NCI-H187 treated with DMSO at 0.1 percent for 48 hours (cell line): ENCODE measurements at places on chromosomes 6 and 20.
A peak's percentile ranks its signal among the peaks of the same experiment; 100 is the strongest.

DNA sequence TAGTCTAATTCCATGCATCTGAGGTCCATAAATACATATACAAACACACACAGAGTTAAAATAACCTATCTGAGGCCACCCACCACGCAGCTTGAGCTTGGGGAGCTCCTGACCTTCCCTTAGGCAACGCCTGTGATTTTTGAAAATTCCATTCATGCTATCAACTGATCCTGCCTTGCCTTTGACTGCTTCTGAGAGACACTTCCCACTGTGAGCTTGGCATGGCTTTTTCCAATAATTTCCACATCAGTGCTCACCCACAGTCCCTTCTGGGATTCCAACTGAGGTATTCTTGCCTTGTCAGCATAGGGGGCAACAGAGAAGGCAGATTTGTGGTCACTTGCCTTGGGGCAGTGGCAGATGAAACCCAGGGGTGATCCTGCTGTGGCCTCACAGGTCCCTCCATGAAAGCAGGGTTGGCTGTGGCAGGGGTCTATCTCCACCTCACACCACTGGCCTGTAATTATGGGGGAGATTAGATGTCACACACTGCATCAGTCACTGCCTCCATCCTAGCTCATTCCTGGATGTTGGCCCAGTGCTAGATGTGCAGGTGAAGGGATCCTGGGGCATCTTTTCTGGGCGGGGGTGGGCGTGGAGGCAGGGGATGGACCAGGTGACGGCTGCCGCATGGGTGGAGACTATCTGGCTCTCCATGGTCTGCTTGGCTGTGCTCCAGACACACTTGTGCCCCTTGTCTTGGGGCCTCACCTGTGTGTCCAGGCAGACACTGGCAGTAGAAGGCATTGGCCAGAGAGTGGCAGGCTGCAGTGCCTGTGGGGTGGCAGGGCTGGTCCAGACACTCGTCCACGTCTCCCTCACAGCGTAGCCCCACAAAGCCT, 11.2 kb upstream of the GPSM3 start:
- no peak for DNase-seq

DNA sequence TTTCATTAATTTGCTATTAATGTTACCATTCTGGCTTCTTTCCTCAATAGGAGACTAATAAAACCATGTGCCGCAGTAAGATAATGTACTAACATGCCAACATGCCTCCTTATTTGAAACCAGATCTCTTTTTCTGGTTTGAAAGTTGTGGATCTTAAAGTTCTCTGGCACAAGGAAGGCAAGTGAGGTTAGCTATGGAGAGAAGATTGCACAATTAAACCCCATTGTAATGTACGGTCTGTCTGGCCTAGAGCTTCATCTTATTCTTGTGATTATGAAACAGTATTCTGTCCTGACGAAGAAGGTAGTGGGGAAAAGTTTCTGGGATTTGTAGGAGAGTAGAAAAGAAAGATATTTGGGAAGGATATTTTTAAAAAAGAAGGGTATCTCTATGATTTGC, 68.4 kb downstream of the EYA4 start:
- no peak for DNase-seq

GRCh38 chr6:63307581-63308246, 12.1 kb downstream of the LGSN start:
- DNase-seq, result no peak

- no peak for DNase-seq
Observed at GRCh38 chr6:43913375-43914271, 143.6 kb downstream of the VEGFA start.

GRCh38 chr6:87407901-87408720, at the start of gene CFAP206:
CFAP206 (plus strand) TSS chr6:87407972; CDS start chr6:87409840, 1,868 bp downstream.
- DNase-seq, result peak; percentile 63

DNA sequence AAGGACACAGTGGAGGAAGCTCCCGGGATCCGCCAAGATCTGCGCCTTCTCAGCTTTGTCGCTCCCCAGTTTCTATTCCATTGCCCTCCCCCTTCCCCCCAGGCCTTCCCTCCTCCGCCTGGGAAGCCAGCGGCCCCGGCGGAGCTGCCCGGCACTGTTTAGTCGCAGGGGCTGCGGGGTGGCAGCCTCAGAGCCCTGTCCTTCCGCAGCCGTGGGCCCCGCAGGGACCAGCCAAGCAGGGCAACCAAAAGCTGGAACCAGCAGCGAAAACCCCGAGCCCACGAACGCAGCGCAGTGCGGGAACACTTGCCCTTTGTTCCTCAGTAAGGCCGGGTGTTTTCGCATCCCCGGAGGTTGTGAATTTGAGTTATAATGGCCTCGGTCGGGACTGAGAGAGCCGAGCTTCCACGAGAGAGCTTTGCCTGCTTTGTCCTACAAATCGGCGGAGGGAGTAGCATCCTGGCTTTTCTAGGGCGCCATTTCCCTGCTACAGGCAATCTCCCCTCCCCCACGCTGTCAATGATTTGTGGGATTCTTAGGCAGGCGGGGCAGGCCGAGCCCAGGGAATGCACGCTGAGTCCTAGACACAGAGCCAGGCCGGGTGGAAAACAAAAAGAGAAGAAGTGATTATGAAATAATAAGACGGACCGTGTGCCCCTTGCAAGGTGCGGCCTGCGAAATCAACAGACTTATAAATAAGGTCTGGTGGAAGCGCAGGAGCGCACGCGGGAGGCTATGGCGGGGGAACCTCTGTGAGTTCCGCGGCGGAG, 4.0 kb upstream of the TUBB2B start:
- peak; percentile 89 for DNase-seq

- no peak for DNase-seq
Observed at GRCh38 chr20:16228722-16229121, 344.5 kb downstream of the KIF16B start.

DNA sequence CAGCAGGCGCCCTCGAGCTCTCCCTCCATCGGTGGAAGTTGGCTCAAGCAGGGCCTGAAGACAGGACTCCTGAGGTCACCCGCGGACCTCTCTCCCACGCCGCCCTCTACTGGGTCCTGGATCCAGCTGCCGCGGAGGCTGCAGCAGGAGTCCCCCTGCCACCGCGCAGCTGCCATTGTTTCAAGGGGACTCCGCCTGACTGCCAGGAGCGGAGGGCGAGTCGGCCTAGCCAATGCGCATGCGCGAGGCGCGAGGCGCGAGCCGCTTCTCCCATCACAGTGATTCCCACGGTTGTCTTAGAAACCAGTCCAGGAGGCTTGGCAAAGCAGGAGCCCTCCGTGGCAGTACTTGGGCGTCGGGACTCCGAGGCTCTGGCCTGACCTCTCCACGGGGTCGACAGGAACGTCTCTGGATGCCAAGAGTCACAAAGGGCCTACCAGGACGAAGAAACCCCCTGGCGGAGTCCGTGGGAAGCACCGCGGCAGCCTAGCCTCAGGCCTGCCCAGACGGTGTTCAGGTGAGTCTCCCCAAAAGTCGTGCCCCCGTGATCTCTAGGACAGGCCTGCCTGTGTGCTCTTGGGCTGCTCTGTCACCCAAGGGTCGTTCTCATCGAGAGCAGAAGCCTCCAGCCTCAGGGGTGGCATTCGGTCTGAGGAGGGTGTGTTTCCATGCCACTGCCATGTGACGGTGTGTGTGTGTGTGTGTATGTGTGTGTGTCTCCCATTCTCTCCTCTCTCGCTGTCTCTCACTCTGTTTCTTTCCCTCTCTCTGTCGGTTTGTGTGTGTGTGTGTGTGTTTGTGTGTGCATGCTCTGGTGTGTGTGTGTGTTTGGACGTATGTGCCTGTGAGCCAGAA, 290.6 kb upstream of the ZNF337 start:
- no peak for DNase-seq

DNA sequence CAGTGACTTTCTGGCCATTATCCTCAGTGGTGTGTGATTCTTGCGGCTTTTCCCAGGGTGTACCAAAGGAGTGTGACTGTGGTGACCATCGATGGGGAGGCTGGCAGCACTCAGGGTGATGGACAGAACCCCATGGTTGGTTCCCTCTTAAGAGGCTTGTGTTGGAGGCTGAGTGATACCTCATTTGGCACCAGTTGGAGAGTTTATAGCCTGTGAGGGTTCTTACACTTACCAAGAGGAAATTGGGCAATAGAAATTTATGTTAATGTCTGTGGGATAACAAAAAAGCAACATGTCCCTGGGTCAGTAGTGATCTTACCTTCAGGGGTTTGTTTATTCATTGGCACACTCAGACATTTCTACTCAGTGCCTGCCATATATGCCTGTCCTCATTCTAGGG, 37.2 kb downstream of the DAAM2 start:
- no peak for DNase-seq

GRCh38 chr20:51769976-51770615, 1.9 kb upstream of the ATP9A start:
- no peak for DNase-seq

- no peak for DNase-seq
Observed at GRCh38 chr6:82015526-82015925, 232.0 kb downstream of the IBTK start.

DNA sequence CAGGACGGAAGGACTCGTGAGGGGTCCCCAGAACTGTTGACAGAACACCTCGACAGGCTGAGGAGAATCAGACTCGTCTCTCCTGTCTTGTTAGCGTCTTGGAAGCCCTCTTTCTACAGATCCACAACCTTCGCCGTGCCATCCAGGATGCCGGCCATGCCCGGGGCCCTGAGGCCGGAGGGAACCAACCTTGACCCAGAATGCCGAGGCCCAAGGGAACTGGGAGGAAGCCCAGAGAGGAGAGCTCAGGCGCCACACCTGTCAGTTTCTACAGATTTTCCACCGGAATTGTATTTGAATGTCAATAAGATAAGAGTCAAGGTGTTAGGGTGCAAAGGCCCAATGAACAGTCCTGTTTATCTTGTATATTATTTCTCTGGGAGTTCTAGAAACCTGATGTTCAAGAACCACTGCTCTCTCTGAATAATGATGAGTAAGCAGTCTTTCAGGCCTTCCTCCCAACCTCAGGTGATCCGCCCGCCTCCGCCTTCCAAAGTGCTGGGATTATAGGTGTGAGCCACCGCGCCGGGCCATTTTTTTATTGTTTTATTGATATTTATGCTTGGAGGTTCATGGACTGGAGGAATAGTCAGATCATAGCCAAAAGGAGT, 799 bp upstream of the ME1 start:
- no peak for DNase-seq

- DNase-seq, result no peak
Observed at GRCh38 chr6:126672649-126673048, 332.7 kb downstream of the CENPW start.

- DNase-seq, result no peak
Observed at GRCh38 chr6:119960036-119960435, 610.5 kb upstream of the MAN1A1 start.

GRCh38 chr6:26088344-26088743, 1.1 kb downstream of the HFE start:
- no peak for DNase-seq

DNA sequence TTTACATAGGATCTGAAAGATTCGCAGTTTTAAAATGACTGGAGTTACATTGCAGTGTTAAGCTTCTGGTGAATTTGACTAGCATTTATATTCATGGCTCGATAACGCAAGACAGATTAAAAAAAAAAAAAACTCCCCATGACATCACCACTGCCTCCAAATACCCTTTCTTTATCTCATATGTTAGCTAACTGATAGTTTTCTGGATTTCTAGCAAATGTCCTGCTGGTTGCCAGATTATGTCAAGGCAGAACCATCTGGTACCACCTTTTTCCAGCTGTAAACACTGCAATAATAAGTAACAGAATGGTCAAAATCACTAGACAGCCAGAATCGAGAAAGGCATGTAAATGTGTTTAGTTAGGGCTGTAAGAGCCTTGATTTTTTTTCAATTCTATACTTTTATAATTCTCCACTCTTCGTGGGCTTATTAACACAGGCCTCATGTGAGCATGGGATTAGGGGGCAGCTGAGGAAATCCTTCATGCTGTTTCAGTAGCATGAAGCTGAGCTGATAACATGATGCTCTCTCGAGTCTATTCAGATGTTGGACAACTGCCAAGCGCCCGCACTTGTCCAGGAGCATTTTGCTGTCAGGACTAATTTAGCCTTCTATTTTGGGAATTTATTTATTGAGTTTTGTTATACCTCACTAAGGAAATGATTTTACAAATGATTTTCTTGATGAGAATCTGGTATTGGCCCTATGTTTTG, 166.0 kb upstream of the SCGN start:
- no peak for DNase-seq

DNA sequence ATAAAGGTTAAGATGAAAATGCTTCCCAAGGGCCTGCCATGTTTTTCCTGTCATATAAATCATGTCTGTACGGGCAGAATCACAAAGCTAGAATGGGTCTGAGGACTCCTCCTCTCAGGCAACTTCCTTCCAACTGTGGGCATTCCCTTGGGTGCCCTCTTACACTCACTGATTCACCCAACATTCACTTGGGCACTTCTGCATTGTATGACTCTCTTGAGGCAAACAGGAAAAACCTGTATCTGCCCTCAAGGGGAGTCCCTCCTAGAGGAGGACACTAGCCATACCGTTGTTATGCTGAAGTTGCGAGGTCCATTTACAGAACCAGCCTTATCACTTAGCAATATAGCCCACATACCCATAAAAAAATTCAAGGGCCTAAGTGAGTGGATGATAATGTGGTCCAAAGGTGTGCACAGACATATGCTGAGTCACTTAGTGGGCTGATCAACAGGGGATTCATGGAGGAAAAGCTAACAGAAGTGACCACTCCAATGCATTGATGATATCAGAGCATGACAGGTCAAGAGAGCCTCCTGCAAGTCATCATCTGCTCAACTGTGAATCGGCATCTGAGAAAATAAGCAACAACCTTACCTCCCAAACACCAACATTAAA, 131.1 kb downstream of the ATXN1 start:
- no peak for DNase-seq

- no peak for DNase-seq
Observed at GRCh38 chr20:49786196-49786595, 26.4 kb upstream of the SLC9A8 start.

GRCh38 chr20:36064658-36065426, 89.7 kb upstream of the EPB41L1 start:
- peak; percentile 37 for DNase-seq

GRCh38 chr20:33655164-33655563, 7.0 kb upstream of the C20orf144 start:
- no peak for DNase-seq

GRCh38 chr6:2563635-2564034, 187.1 kb downstream of the MYLK4 start:
- peak; percentile 11 for DNase-seq

- DNase-seq, result no peak
Observed at GRCh38 chr6:148491638-148492251, 149.1 kb downstream of the SASH1 start.

DNA sequence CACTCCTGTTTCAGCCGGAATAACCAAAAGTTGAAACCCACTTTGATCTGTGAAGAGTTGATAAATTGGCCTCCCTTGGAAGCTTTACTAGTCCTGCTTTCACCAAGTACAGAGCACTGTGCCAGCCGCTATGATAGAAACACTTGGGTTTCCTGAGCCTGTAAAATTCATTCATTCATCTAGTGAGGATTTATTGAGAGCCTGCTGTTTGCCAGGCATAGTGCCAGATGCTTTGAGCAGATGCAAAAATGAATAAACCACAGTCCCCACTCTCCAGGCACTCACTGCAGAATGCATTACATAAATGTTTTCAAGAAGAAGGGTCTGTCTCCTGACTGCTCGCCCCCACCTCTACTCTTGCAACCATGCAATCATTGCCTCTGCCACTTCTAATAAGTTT, 25.3 kb upstream of the TMEM217 start:
- DNase-seq, result no peak

- DNase-seq, result no peak
Observed at GRCh38 chr6:97312241-97312640, 29.2 kb upstream of the MMS22L start.

- no peak for DNase-seq
Observed at GRCh38 chr6:147933224-147933623, 409.4 kb upstream of the SASH1 start.
